ENCODE measurements at places on chromosomes 13 and 19.

DNA sequence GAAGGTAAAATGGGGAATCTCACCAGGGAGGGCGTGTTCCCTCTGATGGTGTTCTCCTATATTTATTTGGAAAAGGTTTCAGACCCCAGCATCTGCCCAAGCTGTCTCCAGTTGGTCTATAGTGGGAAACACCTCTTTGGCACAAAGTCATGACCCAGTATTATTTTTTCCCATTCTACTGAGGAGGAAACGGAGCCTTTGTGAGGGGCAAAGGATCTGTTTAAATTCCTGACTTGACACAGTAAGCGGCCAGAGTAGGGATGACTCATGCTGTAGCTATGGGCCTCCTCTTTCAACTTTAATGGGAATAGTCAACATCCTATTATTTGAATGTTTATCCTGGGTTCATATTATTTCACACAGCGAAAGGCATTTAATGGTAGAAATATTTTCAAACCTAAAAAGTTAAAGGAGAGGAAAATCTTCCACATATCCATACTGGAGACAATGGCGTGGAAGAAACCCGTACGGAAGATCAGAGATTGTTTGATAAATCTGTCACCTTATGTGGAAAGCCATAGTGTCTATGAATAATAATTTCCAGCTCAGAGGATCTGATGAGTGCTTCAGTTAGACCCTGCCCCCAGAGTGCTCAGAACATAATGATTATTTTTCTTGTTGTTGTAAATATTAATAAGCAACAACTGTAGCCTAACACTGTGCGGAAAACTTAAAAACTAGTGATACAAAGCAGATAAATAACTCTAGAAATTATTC is 126.0 kb downstream of the FOXO1 start:
- no peak for DNase-seq

DNA sequence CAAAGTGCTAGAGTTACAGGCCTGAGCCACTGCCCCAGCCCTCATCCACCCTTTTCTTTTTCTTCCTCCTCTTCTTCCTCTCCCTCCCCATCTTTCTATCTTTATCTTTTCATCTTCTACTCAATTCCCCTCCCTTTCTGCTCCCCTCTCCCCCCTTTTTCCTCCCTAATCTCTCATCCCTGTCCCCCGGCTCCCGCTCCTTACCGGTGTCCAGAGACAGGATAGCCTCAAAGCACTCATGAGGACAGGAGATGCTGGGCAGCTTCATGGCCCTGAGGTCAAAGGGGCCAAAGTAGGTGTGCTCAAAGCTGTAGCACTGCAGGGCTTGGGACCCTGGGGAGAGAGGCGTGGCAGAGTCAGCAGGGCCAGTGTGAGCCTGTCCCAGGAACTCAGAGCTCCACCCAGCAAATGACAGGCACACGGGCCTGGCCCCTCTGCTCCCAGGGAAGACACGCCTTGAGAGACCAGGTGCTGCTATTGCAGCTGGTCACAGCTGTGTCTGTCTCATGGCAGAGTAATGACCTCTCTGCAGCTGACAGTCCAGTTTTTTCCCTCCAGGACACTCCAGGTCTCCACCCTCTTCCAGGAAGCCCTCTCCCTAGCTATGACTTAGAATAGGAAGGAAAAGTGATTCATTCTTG is 2.6 kb downstream of the LYPD5 start:
- DNase-seq = no peak

GRCh38 chr19:3285647-3286176 is 61.3 kb downstream of the CELF5 start:
- peak; percentile 30 for DNase-seq

GRCh38 chr13:84896128-84896527 is 903.1 kb downstream of the SLITRK6 start:
- no peak for DNase-seq

GRCh38 chr19:7676376-7676775 is 514 bp upstream of the MCEMP1 start:
- DNase-seq = no peak

Measured in stimulated activated CD8-positive, alpha-beta memory T cell treated with anti-CD3 and anti-CD28 coated beads, Interleukin-2, amount 100 ng/mL, for 1 hour (primary cell).